HFF-Myc (cell line): ENCODE measurements at places on chromosomes 4 and X.
A peak's percentile ranks its signal among the peaks of the same experiment; 100 is the strongest.

GRCh38 chr4:95105112-95105511 lies 347.4 kb downstream of the BMPR1B start:
- DNase-seq = no peak

DNA sequence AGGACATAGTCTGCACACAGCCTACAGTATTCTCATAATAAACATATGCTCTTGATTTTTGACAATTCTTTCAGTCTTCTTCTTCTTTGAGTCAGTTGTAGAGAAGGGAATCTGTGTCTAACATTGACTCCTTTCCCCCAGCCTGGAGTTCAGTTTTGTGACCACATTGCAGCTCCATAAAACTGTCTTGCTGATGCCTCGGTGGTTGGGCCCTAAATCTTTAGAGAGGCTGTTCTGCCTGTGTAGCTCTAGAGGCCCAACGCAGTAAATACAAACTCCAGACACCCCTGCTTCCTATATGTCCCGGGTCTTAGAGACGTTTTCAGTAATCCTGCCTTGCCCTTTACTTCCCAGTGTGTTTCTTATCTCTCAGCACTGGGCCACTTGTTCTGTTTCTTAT lies 639.5 kb upstream of the AADAT start:
- no peak for DNase-seq

DNA sequence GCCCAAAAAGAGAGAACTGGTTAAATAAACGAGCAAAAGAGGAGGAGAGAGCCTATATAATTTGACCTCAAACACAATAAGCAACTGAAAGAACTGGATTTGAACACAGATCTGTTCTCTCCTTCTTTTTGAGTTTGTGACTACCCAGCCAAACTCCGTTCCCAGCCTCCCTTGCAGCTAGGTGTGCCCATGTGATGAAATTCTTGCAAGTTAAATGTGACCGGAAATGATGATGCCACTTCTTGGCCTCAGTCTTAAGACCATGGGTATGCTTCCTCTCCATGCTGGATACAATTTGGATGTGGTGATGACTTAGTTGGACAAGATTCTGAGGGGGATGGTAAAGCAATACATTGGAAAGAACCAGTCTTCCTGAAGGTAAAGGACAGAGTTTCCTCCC lies 204.1 kb downstream of the PTTG2 start:
- DNase-seq = no peak

DNA sequence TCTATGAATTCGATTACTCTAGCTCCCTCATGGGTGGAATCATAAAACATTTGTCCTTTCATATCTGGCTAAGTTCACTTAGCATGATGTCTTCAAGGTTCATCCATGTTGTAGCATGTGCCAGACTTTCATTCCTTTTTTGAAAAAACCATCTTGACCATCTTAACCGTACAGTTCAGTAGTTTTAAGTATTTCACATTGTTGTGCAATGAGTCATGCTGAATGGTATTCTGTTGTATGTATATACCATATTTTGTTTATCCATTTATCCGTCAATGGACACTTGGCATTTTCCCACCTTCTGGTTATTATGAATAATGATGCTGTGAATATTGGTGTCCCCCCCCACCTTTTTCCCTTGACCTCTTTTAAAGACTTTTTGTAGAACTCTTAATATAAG lies 72.4 kb upstream of the TLR2 start:
- DNase-seq = peak; percentile 25

- DNase-seq = no peak
Measured at GRCh38 chr4:54657551-54658251, at the start of gene KIT. Gene KIT, plus strand, starts transcription at chr4:54657957. Its CDS starts 58 bp downstream, at chr4:54658015.

DNA sequence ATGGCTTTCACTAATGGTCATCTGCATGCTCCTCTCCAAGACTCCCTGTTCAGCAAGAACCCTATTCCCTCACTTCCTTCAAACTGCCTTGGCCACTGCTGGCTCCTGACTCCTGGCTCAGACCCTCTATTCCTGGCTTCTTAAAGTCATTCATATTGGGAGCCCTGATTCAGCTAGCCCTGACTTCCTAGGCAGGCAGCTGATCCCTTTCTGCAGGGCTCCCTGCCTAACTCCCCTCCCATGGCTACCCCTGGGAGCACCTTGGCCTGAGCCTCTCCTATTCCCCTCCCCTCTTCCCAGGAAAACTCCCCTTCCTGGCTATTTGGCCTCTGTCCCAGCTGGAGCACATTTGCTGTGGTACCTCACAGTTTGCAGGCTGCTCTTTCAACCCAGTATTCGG lies 154.9 kb upstream of the PJA1 start:
- DNase-seq = no peak

GRCh38 chr4:7759635-7760034 lies 180.0 kb downstream of the AFAP1 start:
- no peak for DNase-seq

DNA sequence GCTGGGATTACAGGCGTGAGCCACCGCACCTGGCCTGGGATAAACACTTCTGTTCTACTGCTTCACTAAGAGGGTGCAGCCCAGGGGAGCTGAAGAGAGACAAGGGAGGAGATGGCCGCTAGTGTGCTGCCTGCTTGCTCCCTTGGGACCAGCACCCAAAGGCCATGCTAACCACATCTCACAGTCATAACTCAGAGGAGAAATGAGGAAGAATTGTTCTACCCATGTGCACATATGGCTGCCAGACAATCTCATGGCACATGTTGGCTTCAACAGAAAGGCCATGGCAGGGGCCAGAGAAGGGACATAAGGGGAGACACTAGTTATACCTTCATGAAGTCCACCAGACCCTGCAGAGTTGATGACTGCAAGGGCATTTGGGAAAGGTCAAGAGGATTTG lies 22.4 kb downstream of the CLDN22 start:
- DNase-seq = no peak

DNA sequence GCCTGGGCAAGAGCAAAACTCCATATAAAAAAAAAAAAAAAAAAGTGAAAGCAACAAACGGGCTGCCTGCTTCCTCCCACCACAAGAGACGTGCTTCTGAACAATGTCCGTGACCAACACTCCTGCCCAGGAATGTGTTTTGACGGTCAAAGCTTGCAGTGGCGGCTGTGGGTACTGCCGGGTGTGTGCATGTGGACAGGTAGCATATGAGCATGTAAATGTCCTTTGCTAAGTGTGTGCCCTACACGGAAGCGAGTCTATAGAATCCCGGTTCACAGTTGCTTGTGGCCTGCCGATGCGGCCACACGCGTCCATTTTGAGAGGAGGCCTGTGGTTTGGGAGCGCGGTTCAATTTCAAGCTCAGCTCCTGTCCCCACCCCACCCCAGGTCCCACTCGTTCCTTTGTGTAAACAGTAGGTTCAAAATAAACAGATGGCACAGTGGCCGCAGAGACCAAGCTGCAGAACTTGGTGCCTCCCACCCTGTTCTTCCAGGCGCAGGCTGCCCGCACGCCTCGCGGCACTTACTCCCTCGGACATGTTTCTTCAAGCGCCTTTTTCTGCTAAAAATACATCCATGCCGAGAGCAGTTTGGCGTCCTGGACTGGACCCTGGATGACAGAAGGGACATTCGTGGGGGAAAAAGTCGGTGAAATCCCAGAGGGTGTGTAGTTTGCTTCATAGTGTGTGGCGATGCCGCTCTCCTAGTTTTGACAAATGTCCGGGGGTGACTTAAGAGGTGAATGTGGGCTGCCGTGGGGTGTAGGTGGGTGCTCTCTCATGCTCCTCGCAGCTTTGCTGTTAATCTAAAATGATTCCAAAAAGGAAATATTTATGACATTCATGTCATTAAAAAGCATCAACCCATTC lies 11.5 kb upstream of the NKX1-1 start:
- DNase-seq = no peak

DNA sequence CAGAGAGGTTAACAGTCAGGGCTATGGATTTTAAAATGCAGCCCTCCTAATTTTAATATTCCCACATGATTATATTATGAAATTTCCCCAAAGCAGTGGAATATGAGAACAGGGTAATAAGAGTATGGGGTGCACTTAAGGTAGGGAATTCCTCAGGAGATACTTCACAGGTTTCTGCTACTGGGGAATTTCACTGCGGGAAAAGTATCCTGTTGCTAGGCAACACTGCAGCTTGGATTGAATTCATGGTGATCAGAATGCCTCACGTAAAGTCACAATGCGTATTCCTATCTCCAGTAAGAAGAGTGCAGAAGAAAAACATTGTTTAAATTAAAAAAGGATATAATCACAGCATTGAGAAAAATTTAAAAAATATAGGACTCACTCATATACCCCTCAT lies 398.1 kb upstream of the RPS6KA3 start:
- no peak for DNase-seq

- DNase-seq = no peak
Measured at GRCh38 chrX:131818297-131818936, 204.7 kb upstream of the STK26 start.

DNA sequence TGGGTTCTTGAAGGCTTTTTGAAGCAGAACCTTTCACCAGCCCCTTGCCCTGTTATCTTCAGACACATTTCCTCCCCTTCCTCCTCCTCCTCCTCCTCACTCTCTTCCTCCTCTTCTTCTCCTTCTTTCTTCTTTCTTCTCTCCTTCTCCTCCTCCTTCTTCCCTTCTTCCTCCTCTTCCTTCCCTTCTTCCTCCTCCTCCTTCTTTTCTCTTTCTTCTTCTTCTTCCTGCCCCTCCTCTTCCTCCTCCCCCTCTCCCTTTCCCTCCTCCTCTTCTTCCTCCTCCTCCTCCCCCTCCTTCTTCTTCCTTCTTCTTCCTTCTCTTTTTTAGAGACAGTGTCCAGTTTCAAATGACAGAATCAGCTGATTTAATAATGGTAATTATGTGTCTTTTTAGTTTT lies 226.0 kb downstream of the DKK2 start:
- DNase-seq = no peak

DNA sequence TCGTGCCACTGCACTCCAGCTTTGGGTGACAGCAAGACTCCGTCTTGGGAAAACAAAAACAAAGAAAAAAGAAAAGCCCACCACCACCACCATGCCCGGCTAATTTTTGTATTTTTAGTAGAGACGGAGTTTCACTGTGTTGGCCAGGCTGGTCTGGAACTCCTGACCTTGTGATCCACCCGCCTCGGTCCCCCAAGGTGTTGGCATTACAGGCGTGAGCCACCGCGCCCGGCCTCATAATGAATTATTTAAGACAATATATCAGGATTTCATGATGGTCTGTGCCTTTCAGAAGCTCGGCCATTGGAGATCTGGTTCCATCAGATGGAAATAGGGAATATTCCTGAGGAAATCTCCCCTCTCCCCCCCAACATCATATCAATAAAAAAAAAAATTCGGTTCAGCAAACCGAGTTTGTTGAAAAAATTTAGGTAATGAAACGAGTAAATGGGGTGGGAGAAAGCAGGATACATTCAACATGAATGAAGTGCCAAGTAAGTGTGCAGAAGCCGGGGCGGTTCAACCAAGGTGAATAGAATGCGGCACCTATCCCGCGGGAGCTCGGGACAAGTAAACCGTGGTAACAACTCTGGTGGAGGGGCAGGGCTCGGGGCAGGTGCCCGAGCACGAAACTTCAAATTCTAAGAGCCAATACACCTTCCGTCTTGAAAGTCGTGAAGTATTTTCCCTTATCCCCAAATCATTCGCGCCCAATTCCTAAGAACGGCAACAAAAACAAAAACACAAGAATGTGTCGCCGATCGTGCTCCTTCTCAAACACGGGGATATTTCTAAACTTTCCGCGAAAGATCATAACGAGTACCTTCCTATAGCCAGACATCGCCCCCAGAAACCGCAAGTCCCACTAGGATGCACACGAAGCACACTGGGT lies 773 bp upstream of the TXLNG start:
- DNase-seq = no peak

GRCh38 chrX:13059637-13060499 lies 15.4 kb upstream of the FAM9C start:
- DNase-seq = no peak

DNA sequence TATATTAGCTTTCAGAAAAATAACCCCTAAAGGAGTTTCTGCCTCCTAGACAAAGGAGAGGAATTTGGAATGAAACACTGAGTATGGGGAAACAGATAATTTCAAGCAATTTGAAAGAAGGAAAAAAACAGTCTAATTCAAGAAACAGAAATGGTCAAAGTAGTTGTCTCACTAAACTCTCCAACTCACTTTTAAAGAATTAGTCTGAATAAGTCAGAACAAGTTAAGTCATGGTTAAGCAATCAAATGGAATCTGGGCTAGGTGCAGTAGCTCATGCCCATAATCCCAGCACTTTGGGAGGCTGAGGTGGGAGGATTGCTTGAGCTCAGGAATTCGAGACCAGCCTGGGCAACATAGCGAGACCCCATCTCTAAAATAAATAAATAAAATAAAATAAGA lies 95.7 kb upstream of the GRIA3 start:
- DNase-seq = no peak

DNA sequence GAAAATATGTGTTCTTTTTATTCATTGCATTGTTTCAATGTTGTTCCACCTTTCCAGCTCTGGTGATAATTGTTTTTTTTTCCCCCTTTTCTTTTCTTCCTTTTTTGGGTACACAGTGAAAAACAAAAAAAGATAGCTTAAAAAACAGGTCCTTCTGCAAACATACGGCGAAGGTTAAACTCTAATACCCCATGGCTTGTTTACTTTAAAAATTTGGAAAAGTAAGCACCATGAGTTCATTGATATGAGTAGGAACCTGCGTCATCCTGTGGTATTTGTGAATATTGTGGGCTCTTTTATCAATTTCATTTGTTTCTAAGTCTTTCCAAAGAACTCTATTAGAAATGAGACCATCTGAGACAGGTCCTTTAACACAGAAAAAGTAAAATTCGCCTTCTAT lies 123.5 kb downstream of the CHRNA9 start:
- no peak for DNase-seq

DNA sequence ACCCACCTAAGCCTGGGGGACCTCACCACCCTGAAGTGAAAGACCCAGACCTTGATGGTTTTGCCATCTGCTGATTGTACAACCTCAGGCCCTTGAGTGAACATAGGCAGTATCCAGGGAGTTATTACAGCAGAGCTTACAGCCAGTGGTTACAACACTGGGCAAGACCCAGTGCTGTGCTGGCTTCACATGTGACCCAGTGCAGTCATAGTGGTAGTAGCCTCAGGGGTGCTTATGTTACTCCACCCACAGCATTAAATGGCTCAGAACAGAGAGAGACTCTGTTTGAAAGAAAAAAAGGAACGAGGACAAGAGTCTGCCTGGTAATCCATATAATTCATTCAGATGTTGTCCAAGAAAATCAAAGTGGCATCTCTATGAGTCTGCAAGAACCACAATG lies 45.2 kb upstream of the DACH2 start:
- DNase-seq = no peak

GRCh38 chr4:10740891-10741620 lies 56.5 kb upstream of the CLNK start:
- DNase-seq = no peak

- no peak for DNase-seq
Measured at GRCh38 chrX:119735467-119735866, 22.9 kb upstream of the SOWAHD start.
